NCI-H524 (cell line): ENCODE measurements at places on chromosomes 11 and 22.

- DNase-seq, result no peak
Measured at GRCh38 chr22:42732081-42732480, 11.4 kb upstream of the A4GALT start.

- DNase-seq, result peak; percentile 88
Measured at GRCh38 chr11:83033972-83034672, 37.6 kb downstream of the RAB30 start.

GRCh38 chr11:102061276-102061675 lies 14.0 kb downstream of the CFAP300 start:
- no peak for DNase-seq

DNA sequence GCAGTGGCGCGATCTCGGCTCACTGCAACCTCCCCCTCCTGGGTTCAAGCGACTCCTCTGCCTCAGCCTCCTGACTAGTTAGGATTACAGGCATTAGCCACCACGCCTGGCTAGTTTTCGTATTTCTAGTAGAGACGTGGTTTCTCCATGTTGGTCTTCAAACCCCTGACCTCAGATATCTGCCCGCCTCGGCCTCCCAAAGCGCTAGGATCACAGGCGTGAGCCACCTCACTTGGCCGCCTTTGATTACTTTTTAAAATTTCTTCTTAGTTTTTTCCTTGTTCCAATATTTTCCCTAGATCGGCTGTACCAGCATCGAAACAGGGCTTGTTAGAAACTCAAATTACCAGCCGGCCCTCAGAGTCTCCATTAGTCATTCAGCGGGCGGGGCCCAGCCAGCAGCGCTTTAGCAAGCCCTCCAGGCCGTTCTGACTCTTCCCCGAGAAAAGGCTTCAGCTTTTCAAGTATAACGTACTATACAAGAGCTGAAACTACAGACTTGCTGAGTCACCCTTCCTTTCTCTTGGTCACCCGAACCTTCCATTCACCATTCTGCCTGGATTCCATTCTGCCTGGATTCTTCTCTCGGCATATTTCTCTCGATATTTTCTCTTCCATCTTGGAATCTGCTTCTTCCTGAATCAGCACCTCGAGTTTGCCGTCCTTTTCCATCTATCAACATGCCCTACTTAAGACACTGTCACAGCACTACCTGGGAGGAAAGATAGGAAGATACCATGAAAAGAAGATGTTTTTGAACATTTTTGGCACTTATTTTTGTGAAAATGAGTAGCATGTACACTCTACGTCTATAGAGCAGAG lies 6.7 kb upstream of the CAPRIN1 start:
- DNase-seq, result no peak

- no peak for DNase-seq
Measured at GRCh38 chr22:37525073-37525745, 6.0 kb upstream of the CARD10 start.

- DNase-seq, result no peak
Measured at GRCh38 chr11:132862933-132863332, 669.4 kb downstream of the OPCML start.

- DNase-seq, result no peak
Measured at GRCh38 chr11:20351136-20351535, 12.4 kb upstream of the HTATIP2 start.

GRCh38 chr11:23727794-23728193 lies 769.1 kb upstream of the LUZP2 start:
- no peak for DNase-seq

DNA sequence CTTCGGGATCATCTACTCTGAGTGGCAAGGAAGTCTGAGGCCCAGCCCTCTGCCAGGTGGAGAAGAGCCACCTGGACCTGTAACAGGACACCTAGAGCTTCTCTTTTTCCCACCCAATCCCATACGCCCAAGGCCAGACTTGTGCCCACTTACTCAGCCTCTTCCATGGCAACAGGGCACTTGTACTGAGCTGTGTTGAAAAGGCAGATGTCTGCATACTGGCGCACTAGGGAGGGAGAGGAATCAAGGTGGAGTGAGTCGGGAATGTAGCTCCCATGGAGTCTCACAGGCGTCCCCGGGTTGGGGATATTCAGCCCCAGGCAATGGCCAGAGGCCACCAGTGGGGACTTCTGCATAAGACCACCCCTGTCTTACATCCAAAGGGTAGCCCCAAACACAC lies 36.1 kb downstream of the TPBGL start:
- DNase-seq, result peak; percentile 93

- peak; percentile 57 for DNase-seq
Measured at GRCh38 chr22:45648301-45649117, 23.1 kb upstream of the ATXN10 start.

- no peak for DNase-seq
Measured at GRCh38 chr22:25645266-25645665, 80.8 kb downstream of the GRK3 start.

DNA sequence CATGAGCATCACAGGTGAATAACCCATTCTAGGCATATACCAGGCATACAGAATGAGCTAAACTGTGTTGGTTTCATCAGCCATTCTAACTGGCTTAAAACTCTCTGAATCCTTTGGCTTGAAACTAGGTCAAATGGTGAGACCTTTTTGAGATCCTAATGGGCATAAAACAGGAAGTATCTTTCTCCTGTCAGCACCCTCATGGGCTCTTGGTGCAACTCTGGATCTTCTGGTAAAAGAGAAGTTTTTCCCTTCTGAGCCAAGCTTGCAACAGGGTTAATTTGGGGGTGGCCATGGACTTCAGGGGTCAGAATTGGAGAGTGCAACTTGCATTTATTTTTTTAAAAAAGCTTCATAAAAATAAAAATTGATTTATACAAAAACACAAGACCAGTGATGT lies 67.9 kb upstream of the GRAMD1B start:
- DNase-seq, result no peak

DNA sequence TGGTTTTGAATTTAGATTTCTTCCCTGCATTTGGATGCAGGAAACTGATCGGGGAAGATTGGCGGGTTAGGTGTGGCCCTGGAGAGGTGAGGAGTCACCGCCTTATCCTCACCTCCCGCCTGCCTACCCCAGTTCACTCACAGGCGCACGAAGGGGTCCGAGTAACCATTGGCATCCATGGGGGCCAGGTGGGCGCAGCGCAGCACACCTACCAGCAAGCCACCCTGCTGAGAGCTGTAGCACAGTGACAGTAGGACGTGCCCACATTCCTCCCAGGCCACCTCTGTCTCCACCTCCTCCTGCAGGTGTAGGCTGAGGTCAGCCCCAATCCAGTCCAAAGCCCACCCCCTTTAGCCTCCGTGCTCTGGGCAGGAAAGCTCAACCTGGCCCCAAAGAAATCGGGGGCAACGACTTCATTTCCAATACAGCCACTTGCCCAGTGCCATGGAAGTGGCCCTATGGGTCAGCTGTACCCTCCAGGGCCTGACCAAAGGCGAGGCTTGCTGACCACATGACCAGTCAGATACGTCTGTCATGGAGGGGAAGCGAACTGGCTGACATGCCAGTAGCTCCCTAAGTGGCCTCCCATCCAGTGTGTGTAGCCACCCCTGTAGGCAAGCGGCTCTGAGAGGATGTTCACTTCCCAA lies 6.7 kb downstream of the NDUFV1 start:
- no peak for DNase-seq

DNA sequence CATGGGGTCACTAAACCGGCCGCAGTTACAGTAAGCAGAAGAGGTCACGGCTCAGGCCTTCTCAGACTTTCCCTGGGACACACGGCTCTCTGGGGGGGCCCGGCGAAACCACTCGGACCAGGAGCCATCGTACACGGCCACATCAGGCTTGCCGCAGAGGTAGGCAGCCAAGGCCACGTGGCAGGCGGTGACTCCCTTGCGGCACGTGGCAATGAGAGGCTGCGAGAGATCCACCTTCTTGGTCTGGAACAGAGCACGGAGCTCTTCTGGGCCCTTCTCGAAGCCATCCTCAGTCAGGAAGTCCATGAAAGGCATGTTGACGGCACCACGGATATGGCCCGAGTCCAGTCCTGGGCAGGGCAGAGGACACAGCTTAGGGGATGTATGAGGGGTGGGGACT lies 8.3 kb downstream of the TST start:
- DNase-seq, result no peak

DNA sequence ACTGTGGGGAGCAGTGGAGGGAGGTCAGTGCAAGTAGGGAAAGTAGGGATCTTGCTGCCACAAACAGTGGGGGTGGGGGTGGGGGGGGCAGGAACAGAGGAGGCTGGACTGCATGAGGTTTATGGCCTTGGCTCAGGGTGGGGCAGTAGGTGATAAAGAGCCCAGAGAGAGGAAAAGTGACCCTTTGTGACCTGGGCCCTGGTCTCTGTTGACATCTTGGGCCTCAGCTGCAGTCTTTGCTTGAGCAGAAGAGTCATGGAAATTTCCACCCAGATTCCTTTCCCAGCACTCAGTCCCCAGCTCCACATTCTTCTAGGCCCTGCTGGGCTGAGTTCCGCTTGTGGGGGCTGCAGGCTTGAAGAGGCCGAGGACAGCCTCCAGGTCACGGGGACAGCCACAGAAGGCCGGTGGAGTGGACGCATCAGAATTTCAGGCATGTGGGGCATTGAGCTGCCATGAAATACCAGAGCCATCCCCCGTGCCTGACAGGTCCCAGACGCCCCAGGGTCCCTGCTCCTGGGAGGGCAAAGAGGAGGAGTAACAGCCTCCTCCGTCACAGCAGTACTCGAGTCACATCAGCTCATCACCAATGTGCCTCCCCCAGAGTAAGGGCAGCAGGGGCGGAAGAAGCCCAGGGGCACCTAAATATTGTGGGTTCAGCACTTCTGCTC lies 9.7 kb upstream of the MALAT1 start:
- DNase-seq, result no peak

DNA sequence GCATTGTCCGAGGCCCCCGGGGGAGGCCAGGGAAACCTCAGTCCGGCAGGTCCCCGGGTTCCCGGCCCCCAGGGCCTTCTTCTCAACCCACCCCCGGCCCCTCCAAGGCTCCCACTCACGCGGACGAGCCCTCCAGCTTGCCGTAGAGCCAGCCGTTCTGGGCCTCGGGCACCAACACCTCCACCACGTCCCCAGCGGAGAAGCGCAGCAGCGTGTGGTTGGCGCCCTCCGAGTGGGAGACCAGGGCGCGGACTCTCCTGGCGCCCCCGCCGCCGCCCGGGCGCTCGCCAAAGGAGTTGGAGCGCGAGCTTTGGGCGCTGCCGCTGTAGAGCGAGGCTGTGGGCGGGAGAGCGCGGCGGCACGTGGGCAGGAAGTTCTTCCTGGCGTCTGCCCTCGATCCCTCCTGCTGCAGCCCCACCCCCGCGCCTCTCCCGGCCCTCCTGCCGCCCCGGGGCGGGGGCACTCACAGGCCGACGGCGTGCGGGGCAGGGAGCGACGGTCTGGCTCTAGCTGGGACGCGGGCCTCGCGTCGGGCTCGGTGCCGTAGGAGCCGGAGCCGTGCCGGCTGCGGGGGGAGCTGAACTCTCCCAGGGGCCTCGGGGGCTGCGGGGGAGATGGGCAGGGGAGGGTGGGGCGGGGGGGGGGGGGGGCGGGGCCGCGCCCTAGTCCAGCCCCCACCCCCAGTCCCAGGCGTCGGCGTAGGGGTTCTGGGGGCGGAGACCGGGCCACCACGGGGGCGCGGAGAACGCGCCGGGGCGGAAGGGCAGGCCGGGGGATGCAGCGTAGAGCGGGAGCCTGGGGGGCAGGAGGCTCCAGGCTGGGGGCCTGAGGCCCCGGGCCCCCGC lies 4.9 kb upstream of the SLC16A8 start:
- DNase-seq, result no peak

GRCh38 chr11:14567064-14567651 lies 47.0 kb upstream of the PSMA1 start:
- DNase-seq, result peak; percentile 48

DNA sequence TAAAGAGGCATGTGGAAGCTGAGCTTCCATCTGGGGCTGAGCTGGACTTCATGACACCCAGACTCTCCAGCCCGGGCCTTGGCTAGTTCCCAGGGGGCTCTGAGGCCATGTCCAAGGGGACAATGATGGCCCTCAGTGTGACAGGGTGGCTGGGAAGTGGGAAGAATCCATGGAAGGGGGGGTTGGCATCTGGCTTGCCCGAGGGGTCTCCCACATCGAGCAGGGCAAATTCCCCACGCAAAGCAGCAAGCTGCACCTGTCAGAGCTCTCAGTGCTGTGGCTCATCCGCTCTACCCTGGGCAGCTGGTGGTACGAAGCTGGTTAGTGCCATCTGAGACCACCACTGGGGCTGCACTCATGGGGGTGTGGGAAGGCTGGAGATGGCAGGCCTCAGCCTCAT lies 9.4 kb upstream of the AP1B1 start:
- no peak for DNase-seq

- DNase-seq, result no peak
Measured at GRCh38 chr22:37210041-37210803, 2.1 kb downstream of the SSTR3 start.

- DNase-seq, result no peak
Measured at GRCh38 chr11:103491777-103492176, 382.6 kb downstream of the DYNC2H1 start.

DNA sequence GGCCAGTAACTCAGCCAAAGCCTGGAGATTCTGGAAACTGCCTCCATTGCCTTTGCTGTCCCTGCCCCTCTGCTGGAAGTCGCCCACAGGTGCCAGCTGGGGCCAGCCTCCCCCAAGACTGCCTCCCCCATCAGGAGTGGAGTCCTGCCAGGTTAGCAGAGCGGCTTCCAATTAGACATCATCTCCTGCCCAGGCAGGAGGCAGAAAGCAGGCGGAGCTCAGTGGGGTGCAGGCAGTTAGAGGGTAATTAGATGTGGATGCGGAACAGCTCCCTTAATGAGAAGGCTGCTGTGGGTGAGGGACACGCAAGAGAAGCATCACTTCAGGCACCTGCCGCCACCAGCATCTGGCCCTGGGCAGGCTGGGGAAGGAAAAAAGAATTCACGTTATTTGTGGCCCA lies 90.9 kb upstream of the TP53I11 start:
- peak; percentile 91 for DNase-seq

DNA sequence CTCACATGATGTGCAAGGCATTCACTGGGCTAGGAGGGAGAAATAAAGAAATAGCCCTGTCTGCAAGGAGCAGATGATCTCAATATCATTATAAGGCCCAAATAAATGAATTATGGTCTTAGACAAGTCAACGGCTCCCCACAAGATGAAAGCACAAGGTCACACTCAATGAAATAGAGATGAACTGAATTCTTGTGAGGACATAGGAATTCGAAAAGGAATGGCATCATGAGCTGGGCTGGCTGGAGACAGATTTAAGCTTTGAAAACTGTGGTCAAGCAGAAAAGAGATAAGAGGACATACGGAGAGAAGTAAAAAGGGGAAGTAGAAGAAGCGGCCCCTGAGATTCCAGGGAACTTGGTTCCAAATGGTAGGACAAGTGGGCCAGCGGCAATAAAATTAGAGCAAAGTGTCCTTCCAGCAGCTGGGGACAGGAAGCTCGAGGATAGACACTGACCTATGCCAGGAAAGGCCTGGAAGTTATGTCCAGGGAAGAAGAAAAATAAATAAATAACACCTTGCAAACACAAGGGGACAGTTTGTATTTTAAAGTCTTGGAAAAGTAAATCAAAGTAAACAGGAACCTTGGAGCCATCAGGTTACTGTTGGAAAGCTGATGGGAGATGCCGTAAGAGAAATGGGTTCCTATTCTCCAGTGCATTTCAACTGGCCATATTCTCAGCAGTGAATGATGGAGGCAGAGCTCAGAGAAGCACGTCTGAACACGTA lies 37.8 kb downstream of the GALNT18 start:
- DNase-seq, result no peak
